Regular cardiac myocyte (primary cell): ENCODE measurements at places on chromosomes 4 and X. TPM values are rescaled to one million over a fixed set of nuclear protein-coding genes. Genes with fewer than 3 reads are reported as not detected.

Gene POF1B
- under 0.01 TPM in 2 replicates for total RNA-seq

Gene EGF
- 0.19 and 0.56 TPM in 2 replicates for total RNA-seq

Gene PHOX2B
- total RNA-seq = not detected in 2 replicates

Gene UGT2B10
- total RNA-seq = not detected in 2 replicates

Gene UGT2A1
- total RNA-seq = not detected in 2 replicates

Gene POU3F4
- not detected in 2 replicates for total RNA-seq

Gene C4orf36
- total RNA-seq = under 0.01 and 0.38 TPM in 2 replicates

Gene DCAF8L2
- not detected in 2 replicates for total RNA-seq

Gene JAKMIP1
- not detected in 2 replicates for total RNA-seq

Gene CT45A5
- total RNA-seq = not detected in 2 replicates

Gene TMEM185A
- total RNA-seq = 12.8 and 21.4 TPM in 2 replicates

Gene AFAP1
- total RNA-seq = 57.8 and 108 TPM in 2 replicates
